ENCODE measurements at places on chromosomes 12 and 14. TPM values are rescaled to one million over a fixed set of nuclear protein-coding genes. Genes with fewer than 3 reads are reported as not detected.

DNA sequence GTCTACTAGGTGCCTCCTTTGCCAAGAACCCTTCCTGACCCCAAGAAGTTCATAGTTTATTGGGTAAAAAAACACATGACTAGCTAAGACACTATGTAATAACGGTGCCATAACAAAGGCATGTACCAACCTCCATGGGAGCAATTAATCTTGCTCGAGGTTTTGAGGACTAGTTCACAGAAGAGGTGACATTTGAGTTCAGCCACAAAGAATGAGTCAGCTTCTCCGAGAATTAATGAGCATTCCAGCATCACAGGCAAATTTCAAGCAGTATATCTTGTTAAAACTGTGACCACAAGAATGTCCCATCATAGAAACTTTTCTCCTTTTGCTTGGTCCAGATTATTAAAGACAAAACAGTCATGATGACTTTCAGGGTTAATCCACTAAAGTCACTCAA is 113.0 kb upstream of the RAP1B start:
- DNase-seq = no peak

GRCh38 chr12:42173961-42174521 is 29.4 kb upstream of the GXYLT1 start:
- no peak for DNase-seq

DNA sequence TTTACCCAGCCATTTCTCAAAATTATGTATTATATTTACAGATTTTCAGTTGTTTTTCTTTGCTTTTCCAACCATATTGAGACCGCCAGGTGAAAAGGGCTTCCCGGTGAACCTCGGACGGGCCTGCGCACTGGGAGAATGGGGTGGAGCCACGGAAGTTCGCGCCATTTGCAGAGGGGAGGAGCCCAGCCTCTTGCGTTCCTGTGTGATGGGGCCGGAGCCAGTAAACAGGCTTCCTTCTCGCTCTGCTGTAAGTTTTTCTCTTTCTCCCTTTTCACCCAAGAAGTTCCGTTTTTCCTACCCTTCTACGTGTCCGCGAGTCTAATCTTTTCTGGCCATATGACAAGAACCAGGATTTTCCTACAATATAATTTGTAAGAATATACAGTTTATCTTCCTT is 1108.8 kb upstream of the SEL1L start:
- DNase-seq = no peak

DNA sequence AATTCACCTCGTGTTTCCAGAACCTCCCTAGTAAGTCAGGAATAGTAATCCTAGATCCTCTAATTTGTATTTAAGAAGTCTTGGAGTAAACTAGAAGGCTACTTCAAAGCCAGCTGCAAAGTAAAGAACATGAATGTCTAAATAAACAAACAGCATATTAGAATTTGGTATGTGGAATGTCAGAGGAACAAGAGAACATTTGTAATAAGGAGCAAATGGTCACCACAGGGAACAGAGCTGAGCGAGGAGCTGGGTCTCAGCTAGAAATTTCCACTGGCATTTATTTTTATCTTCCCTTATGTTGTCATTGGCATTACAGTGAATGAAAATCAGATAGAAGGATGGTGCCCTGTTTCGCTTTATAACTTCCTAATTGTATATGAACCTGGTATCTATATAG is 50.2 kb downstream of the FRMD6 start:
- no peak for DNase-seq

GRCh38 chr12:97941686-97942354 is 479.2 kb downstream of the RMST start:
- DNase-seq = no peak

DNA sequence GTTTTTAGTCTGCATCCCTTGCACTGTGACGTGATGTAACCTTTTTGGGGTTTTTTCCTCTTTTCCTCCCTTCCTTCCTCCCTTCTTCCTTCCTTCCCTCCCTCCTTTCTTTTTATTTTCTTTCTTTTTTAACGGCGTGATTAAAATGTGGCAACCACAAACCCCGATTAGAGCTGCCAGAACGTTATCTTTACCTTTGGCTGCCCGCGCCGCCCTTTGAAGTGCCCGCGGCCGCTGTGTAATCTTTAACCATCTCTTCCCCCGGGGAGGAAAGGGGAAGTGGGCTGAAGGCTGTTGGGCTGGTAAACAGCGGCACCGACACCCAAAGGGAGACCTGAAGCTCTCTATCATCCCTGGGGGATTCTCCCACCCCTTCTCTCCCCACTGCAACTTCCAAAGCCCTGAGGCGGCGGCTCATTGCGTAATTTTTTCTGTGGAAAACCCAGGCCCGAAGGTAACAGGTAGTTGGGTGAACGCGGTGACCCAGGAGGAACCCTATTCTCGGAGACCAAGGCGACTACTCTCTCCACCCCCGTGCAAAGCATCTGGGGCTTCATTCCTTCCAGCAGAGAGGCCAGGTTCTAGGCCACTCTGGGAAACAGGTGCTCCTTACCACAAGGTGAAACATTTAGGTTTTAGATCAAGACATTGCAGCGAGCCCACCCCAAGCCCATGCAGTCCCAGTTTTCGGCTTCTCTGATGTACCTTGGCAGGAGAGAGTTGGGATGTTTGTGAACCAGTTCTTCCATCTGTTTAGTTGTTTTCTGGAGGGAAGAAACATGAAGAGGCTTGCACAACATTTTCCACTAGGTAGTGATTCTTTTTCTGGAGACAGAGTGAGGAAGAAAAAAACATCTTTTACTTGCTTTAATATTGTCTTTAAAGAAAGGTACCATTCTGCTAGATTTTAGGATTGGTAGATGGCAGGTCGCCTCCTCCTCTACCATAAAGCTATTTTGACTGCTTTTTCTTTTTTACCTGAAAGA is 1.5 kb downstream of the LGR5 start:
- peak; percentile 70 for DNase-seq

- no peak for DNase-seq
Measured at GRCh38 chr12:11862798-11863197, 207.9 kb upstream of the BCL2L14 start.

DNA sequence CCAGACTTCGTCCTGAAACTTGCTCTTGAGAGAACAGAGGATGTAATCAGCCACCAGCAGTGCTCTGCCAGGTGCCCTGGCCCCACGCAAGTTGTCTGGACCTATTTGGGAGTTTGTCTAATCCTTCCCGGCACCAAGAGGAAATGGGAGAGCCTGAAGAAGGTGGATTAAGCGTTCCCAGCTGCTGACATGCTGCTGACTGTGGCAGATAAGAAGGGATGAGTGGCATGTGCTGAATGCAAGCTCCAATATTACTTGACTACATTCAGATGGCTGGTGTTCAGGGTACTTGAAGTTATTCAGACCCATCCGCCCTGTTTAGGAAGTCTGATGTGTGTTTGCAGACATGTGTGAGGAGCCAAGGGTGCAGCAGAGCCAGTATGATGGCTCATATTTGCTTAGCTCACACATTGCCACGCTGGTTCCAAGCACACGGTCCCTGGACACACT is 440.6 kb upstream of the CCDC196 start:
- DNase-seq = no peak

DNA sequence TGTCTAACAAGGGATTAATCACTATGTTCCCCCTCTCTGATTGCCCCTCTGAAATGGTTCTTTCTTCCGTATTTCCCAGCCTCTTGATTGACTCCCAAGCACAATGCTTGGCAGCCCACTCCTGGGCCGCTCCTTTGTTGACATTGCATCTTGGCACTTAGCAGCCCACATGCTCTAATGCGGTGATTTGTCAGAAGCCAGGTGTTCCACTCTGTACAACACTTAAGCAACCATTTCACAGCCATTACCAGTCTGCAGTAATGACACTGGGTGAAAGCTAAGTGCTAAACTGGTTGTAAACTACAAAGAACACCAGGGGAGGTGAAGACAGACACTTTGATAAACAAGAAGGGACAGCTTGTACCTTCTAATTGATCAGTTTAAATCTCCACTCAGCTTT is 353.5 kb downstream of the TMEM132D start:
- no peak for DNase-seq

GRCh38 chr12:116376354-116377193 is 99.1 kb upstream of the MED13L start:
- DNase-seq = peak; percentile 61

GRCh38 chr14:104569435-104569834 is 10.1 kb upstream of the C14orf180 start:
- DNase-seq = no peak

DNA sequence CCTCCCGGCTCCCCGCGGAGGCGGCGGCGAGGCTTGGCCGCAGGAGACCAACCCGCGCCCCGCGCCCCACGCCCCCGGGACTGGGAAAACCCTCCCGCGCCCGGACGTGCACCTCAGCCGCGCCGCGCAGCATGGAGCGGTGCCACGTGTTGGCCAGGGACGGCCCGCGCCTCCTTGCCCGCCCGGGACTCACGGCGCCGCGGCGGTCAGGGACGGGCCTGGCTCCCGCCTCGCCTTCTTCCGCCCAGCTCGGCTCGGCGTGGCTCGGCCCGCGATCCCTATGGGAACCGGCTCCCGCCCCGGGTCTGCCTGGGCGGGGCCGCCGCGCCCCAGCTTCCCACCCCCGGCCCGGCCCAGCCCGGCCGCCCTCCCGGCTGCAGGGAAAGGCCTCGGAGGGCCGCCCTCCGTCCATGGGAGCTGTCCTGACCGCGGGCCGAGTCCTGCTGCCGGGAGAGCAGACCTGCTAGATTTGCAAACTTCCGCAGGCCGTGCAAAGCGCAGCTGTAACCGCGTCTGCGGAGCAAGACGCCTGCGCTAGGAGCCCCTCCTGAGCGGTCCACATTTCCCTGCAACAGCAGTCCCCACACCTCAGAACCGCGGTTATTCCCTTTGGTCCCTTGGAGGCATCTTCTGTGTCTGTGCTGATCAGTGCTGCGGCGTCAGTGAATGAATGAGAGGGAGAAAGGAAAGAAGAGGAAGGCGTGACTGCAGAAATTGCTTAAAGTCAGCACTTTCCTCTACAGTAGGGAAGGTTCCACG is at the start of gene CDKL1:
Gene CDKL1 (minus strand): TSS at position 251 of the 759 bp plus-strand sequence. CDS start 1,013 bp downstream, outside the sequence.
- peak; percentile 73 for DNase-seq

Gene RTL1
- total RNA-seq = not detected

Gene GALNT9
- not detected for total RNA-seq

Gene FGF23
- total RNA-seq = 0.25 TPM

Gene TCP11L2
- 8.9 TPM for total RNA-seq
